ENCODE measurements at places on chromosomes 3 and 15.

DNA sequence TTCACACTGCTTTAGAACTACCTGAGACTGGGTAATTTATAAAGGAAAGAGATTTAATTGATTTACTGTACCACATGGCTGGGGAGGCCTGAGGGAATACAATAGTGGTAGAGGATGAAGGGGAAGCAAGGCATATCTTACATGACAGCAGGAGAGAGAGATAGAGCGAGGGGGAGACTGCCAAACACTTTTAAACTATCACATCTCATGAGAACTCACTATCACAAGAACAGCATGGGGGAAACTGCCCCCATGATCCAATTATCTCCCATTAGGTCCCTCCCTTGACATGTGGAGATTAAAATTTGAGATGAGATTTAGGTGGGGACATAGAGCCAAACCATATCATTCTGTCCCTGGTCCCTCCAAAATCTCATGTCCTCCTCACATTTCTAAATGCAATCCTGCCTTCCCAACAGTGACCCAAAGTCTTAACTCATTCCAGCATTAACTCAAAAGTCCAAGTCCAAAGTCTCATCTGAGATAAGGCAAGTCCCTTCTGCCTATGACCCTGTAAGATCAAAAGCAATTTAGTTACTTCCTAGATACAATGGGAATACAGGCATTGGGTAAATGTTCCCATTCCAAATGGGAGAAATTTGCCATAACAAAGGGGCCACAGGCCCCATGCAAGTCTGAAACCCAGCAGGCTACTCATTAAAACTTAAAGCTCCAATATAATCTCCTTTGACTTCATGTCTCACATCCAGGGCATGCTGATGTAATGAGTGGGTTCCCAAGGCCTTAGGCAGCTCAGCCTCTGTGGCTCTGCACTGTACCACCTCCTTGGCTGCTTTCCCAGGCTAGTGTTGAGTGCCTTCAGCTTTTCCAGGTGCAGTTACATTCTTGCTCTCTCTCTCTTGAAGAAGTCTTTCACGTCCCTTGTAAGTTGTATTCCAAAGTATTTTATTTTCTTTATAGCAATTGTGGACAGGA is 481.7 kb upstream of the TGFBR2 start:
- no peak for DNase-seq

GRCh38 chr3:184489268-184489841 is 72.2 kb upstream of the EPHB3 start:
- DNase-seq = no peak

GRCh38 chr15:93027413-93027812 is 61.6 kb downstream of the RGMA start:
- DNase-seq = no peak

GRCh38 chr15:77053709-77054108 is 17.2 kb downstream of the TSPAN3 start:
- DNase-seq = no peak

DNA sequence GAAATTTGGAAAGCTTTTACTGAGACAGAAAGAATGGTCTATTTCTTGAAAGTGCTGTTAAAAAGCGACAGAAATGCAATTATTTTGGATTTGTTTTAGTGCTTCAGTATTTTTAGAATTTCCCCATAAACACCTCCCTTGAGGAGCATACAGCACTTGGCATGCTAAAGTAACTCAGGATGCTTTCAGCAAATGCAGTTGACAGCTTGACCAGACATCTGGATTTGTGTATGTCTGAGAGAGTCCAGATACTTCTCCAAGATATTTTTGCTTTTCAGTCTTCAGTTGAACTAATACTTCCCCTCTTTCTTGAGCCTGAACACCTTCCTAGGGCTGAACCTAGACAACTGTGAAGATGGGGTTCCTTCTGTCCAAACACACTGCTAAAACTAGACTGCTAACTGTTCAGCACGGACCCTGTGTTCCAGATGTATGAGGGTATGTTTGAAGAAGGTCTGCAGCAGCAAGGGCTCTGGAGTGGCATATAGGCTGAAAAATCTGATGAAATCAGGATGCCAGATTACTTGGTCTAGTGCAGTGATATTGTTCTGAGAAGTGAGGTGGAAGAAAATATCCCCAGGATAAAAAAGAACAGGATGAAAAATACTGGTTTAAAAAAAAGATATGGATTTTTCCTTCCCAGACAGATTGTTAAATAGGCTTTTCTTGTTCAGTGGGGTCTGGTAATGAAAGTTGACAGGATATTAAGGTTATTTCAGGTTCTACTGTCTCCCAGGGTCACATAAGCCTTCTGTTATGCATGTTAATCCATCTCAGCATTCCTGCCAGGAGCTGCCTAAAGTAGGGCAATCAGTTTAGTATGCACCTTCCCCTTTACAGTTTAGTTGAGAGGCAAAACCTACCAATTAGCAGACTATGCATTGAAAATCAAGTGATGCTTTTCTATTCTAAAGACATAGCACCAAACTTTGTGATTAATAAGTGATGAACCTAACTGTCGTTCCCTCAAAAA is 516.9 kb upstream of the TBL1XR1 start:
- no peak for DNase-seq

DNA sequence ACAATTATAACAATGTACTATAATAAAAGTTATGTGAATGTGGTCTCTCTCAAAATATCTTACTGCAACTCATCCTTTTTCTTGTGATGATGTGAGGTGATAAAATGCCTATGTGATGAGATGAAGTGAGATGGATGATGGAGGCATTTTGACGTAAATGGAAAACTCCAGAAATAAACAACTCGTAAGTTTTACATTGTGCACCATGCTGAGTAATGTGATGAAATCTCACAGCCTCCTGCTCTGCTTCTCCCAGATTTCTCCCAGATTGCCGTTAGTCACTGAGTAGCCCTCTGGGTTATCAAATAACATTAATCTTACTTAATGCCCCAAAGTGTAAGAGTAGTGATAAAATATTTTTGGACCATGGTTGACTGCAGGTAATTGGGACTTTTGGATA is 64.8 kb upstream of the SLCO2A1 start:
- no peak for DNase-seq

DNA sequence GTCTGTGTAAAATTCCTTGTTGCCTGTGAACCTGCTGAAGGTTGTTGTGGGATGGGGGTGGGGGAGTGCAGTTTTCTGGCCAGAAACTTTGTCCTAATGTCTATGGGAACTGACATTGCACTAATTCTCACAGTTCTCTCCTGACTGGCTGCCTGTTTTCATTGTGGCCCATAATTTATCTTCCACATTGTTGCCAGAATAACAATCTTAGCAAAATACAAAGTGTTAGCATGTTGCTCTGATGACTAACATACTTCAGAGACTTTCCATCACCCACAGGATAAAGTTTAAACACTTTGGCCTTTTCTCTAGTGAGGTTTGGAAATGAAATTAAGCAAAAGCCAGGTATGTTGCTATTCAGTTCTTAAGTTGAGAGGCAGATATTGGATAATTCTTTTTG is 81.4 kb upstream of the TBC1D5 start:
- no peak for DNase-seq

GRCh38 chr3:14147617-14148016 is 22.8 kb downstream of the TMEM43 start:
- DNase-seq = no peak

GRCh38 chr3:7787871-7788828 is 713.5 kb upstream of the LMCD1 start:
- no peak for DNase-seq

DNA sequence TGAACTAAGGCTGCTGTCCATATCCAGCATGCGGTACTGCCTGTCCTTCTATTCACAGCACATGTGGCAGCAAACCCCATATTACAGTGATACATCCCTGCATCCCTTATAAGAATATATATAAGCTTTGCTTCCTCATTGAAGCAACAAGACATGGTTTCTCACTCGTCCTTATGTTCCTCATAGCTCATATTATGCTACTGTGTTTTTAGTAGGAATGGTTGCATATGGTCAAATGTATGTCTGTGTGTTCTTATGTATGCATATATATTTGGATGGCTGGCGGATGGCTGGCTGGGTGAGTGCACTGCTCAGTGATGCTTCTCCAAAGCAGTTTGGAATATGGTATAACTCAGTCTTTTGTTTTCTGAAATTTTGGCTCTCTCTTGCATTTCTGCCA is 254.9 kb downstream of the LPP start:
- DNase-seq = no peak

DNA sequence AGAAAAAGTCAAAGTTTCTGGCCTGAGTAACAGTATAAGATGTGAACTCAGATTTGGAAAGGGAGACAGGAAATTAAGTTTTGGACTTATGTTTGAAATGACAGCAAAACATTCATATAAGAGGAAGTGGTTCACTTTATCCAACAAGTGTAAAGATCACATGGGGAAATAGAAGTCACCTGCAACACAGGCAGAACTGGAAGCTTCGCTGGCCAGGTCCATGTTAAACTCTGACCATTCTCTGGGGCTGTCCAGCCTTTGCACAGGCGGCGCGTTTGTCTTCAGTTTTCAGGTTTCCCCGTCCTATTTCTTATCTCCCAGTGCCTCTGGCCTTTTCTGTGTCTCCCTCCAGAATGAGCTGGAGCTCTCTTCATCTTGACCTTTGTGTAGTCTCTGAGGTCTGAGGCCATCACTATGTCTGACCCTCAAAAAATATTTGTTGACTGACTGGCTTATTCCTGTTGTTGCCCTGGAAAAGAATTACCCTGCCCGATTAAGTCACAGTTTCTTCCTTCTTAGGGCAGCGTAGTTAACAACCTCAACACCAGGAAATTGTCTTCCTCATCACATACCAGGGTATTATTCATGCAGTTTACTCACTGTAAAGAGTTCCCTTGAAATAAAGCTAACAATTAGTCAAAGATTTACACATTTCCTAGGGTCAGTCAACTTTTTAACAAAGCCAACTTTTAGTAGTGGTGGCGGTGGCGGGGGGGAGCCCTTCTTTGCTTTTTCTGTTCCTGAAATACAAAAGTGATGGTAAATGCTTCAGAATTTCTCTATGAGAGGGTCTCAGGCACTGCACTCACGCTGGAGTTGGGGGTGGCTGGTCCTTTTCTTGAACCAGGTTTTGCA is 959 bp upstream of the RASA2 start:
- DNase-seq = no peak

GRCh38 chr3:176964661-176965060 is 232.6 kb downstream of the TBL1XR1 start:
- no peak for DNase-seq

GRCh38 chr3:40871394-40871793 is 327.9 kb upstream of the CTNNB1 start:
- no peak for DNase-seq

DNA sequence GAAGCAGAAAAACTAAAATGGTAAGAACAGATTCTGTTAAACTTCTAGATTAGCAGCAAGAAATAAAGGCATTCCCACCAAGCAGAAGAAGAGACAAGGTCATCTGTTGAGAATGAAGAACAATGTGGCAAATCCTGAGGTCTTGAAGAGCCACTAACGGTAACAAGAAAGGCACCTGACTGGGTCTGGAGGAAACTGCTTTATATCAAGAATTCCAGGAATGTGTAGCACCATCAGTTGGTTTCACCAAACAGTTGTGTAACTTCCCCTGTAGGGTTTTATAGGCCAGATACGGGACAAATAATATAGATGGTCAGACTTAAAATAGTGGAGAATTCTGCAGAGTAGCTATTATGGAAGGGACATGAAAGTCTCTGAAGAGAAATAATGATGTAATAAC is 57.3 kb downstream of the ACAP2 start:
- DNase-seq = no peak
